A549 treated with RU486 at 1 μM for 4 hours (cell line): ENCODE measurements at places on chromosomes 11 and 22. TPM values are rescaled to one million over a fixed set of nuclear protein-coding genes. Genes with fewer than 3 reads are reported as not detected.

CCDC73 gene
- not detected in 5 replicates for total RNA-seq

TRIM29 gene
- total RNA-seq = 5.9 to 8.2 TPM (median 6.8 TPM) in 5 replicates

PACSIN3 gene
- total RNA-seq = 25.9 to 33.8 TPM (median 30.6 TPM) in 5 replicates

MEI1 gene
- total RNA-seq = 0.08 TPM in 1 of 5 replicates, not detected in the others

NOX4 gene
- not detected in 5 replicates for total RNA-seq

TTLL8 gene
- total RNA-seq = not detected in 5 replicates

SLC22A9 gene
- not detected in 5 replicates for total RNA-seq

SEPTIN3 gene
- total RNA-seq = 0.80 to 1.3 TPM (median 1.2 TPM) in 5 replicates

ARFIP2 gene
- total RNA-seq = 54.3 to 58.6 TPM (median 55.5 TPM) in 5 replicates

DAGLA gene
- total RNA-seq = 3.7 to 6.4 TPM (median 5.9 TPM) in 5 replicates

LYVE1 gene
- total RNA-seq = 0.09 to 0.28 TPM (median 0.18 TPM) in 5 replicates

TSSK2 gene
- total RNA-seq = not detected in 5 replicates

LDHAL6A gene
- not detected in 5 replicates for total RNA-seq

PGM2L1 gene
- total RNA-seq = 4.6 to 14.4 TPM (median 14.1 TPM) in 5 replicates

LRRC74B gene
- not detected in 5 replicates for total RNA-seq

PATE2 gene
- total RNA-seq = not detected in 5 replicates

SLC25A45 gene
- total RNA-seq = 9.8 to 12.9 TPM (median 10.9 TPM) in 5 replicates

TAGLN gene
- 62.5 to 145 TPM (median 102 TPM) in 5 replicates for total RNA-seq

OR51L1 gene
- not detected in 5 replicates for total RNA-seq

RIMBP3C gene
- total RNA-seq = 0.05 to 0.29 TPM (median 0.24 TPM) in 4 of 5 replicates, not detected in the other

IL18BP gene
- 3.6 to 4.9 TPM (median 4.2 TPM) in 5 replicates for total RNA-seq

POTEH gene
- total RNA-seq = not detected in 5 replicates

ELF5 gene
- total RNA-seq = not detected in 5 replicates

OR2AT4 gene
- not detected in 5 replicates for total RNA-seq

OR5P2 gene
- total RNA-seq = not detected in 5 replicates

E2F8 gene
- total RNA-seq = 5.2 to 7.2 TPM (median 6.1 TPM) in 5 replicates

GAL3ST1 gene
- total RNA-seq = 5.2 to 8.6 TPM (median 8.0 TPM) in 5 replicates

KRTAP5-7 gene
- not detected in 5 replicates for total RNA-seq

TMEM191B gene
- total RNA-seq = 0.42 to 2.3 TPM (median 1.3 TPM) in 5 replicates

IGLL1 gene
- total RNA-seq = not detected in 5 replicates

CADM1 gene
- 21.2 to 24.5 TPM (median 22.0 TPM) in 5 replicates for total RNA-seq

MMP13 gene
- total RNA-seq = not detected in 5 replicates

CACNA1I gene
- total RNA-seq = 0.02 to 0.06 TPM (median 0.05 TPM) in 5 replicates

DCDC1 gene
- total RNA-seq = 0.18 to 0.88 TPM (median 0.70 TPM) in 5 replicates

OR2AG1 gene
- not detected in 5 replicates for total RNA-seq

NELL1 gene
- total RNA-seq = not detected in 5 replicates

VPREB1 gene
- not detected in 5 replicates for total RNA-seq

TP53AIP1 gene
- 0.09 to 0.29 TPM (median 0.11 TPM) in 3 of 5 replicates, not detected in the others for total RNA-seq

CRYAB gene
- 5.7 to 13.0 TPM (median 7.1 TPM) in 5 replicates for total RNA-seq

BTG4 gene
- total RNA-seq = 0.09 to 0.14 TPM (median 0.12 TPM) in 3 of 5 replicates, not detected in the others

APOL3 gene
- 0.45 TPM in 1 of 5 replicates, not detected in the others for total RNA-seq

CDC45 gene
- 22.2 to 29.4 TPM (median 24.1 TPM) in 5 replicates for total RNA-seq

BARX2 gene
- not detected in 5 replicates for total RNA-seq

MS4A15 gene
- not detected in 5 replicates for total RNA-seq

P2RY2 gene
- 7.5 to 12.3 TPM (median 10.2 TPM) in 5 replicates for total RNA-seq

CATSPERZ gene
- total RNA-seq = 2.4 to 2.8 TPM (median 2.7 TPM) in 5 replicates

SLC37A2 gene
- 0.05 to 0.33 TPM (median 0.09 TPM) in 5 replicates for total RNA-seq

ROBO3 gene
- total RNA-seq = 2.3 to 3.2 TPM (median 2.7 TPM) in 5 replicates

GVQW3 gene
- 0.43 to 1.6 TPM (median 0.87 TPM) in 5 replicates for total RNA-seq

IFITM2 gene
- 56.4 to 65.7 TPM (median 61.5 TPM) in 5 replicates for total RNA-seq

BATF2 gene
- total RNA-seq = 0.71 to 1.2 TPM (median 0.86 TPM) in 5 replicates

LMO1 gene
- total RNA-seq = 1.8 to 3.4 TPM (median 3.3 TPM) in 5 replicates

MRGPRX3 gene
- total RNA-seq = not detected in 5 replicates

RELA gene
- 68.9 to 82.9 TPM (median 82.0 TPM) in 5 replicates for total RNA-seq

GSTT2 gene
- total RNA-seq = 0.24 TPM in 1 of 5 replicates, not detected in the others

PATE4 gene
- not detected in 5 replicates for total RNA-seq

DEPDC7 gene
- 4.0 to 8.6 TPM (median 7.2 TPM) in 5 replicates for total RNA-seq

LMNTD2 gene
- total RNA-seq = 1.5 to 2.9 TPM (median 2.8 TPM) in 5 replicates

SERPING1 gene
- 0.27 to 1.7 TPM (median 0.38 TPM) in 5 replicates for total RNA-seq
